ENCODE measurements at places on chromosomes 5 and 9. TPM values are rescaled to one million over a fixed set of nuclear protein-coding genes. Genes with fewer than 3 reads are reported as not detected.

Gene SHOC1
- total RNA-seq = not detected

Gene MARCOL
- total RNA-seq = not detected

Gene STPG3
- not detected for total RNA-seq

Gene MEIKIN
- not detected for total RNA-seq

Gene MOB3B
- total RNA-seq = 0.32 TPM
